Brain (organoid and tissue), 16 donors: ENCODE measurements at places on chromosomes 6 and 20.

DNA sequence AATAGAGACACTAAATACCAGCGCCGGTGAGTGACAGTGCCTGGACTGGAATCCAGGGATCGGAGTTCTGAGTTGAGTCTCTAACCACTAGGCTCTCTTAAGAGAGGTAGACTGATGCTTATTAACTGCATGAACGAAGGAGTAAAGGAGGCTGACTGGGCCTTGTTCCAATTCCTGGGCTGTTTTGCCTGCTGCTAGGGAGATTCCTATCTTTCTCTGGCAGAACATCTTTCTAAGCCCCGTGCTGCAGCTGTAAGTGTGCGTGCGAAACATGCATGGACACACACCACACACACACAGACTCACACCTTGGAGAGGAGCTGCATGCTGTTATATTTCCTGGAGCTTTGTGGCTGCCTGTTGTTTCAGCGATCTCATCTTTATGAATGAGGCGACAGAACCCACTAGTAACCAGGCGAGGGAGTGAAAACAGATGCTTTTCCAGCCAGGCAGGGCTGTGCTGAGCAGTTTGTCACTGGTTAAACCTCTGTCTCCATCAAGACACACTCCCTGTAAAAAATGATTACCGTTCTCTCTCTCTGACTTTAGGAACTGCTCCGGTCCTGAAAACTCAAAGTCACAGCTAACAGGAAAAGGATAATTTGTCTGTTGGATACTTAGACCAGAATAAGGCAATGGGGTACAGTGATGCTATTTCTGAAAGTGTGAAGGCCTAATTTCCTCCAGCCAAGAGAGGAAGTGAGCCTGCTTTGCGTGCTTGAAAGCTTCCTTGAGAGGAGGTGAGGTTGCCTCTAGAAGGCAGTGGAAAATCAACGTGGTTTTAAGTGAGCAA is 157.4 kb upstream of the ZNF217 start:
- DNase-seq = peak; percentile 77

- DNase-seq = no peak
Measured at GRCh38 chr6:137813308-137813970, 53.6 kb upstream of the TNFAIP3 start.

DNA sequence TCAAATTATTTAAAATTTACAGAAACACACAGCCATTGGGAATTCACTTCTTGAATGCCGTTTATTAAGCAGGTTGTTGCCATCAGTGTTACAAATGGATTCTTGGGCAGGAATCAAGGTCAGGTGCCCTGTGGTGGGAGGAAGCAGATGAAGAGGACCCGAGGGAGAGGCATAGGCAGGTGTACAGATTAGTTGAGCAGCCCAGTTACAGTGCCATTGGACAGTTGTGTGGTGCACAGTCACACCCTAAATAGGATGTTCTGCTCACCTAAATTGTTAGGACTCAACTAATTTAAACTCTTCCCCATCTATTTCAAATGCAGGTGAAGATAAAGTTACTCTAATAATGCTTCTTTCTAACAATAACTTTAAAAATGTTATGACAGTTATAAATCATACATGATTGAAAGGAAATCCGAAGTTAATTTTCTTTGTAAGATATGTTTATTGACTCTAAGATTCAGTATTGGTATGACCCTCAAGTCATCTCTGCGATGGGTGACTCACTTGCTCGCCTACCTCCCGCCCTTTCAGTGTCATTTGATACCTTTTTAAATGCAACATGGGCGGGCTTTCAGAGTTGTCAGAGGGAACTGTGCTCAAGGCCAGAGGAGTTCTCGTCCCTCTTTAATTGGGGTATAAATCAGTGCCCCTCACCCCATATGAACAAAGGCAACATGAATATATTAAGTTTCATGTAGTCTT is 35.1 kb downstream of the DSE start:
- peak; percentile 13 for DNase-seq

DNA sequence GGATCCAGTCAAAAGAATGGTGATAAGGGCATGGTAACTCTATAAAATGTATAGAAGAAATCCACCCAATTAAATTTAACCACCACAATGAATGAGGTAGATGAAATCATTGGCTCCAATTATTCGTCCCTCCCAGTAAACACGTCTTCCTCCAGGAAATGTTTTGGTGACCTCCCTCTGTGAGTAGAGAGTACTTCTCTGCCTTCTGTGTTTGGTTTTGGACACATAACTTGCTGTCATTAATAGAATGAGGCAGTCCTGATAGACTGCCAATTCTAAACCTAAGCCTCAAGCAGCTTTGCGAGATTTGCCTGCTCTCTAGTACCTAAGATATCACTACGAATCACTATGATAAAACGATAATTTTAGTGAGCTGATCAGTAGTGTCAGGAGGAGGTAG is 632.8 kb downstream of the HDGFL1 start:
- no peak for DNase-seq

DNA sequence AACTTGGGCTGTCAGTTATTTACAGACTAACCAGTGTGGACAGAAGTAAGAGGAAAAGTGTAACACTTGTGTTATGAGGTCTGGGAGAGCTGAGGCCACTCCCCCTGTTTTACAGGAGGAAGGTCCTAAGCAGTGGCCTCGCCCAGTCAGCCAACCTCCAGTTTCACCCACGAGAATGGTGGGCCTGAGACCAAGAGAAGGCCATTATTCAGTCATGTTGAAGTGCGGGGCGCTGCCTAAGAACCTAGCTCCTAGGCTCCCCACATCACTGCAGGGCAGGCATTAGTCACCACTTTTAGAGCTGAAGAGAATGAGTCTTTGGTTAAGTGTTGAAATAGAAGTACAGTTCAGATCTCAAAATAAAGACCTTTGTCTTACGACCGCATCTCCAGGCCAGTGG is 27.9 kb downstream of the CDYL start:
- DNase-seq = no peak

DNA sequence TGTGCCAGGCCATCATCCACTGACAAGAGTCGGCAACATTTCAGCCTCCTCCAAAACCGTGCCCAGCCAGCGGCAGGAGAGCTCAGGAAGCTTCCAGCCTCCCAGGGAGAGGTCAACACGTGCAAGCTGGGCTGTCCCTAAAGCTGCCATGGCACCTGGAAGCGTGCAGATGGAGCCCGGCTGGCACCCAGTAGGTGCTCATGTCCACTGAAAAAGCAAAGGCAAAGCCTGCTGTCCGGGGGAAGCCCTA is 14.4 kb upstream of the TLDC2 start:
- DNase-seq = no peak

- DNase-seq = no peak
Measured at GRCh38 chr20:55760586-55760985, 244.7 kb downstream of the CBLN4 start.

DNA sequence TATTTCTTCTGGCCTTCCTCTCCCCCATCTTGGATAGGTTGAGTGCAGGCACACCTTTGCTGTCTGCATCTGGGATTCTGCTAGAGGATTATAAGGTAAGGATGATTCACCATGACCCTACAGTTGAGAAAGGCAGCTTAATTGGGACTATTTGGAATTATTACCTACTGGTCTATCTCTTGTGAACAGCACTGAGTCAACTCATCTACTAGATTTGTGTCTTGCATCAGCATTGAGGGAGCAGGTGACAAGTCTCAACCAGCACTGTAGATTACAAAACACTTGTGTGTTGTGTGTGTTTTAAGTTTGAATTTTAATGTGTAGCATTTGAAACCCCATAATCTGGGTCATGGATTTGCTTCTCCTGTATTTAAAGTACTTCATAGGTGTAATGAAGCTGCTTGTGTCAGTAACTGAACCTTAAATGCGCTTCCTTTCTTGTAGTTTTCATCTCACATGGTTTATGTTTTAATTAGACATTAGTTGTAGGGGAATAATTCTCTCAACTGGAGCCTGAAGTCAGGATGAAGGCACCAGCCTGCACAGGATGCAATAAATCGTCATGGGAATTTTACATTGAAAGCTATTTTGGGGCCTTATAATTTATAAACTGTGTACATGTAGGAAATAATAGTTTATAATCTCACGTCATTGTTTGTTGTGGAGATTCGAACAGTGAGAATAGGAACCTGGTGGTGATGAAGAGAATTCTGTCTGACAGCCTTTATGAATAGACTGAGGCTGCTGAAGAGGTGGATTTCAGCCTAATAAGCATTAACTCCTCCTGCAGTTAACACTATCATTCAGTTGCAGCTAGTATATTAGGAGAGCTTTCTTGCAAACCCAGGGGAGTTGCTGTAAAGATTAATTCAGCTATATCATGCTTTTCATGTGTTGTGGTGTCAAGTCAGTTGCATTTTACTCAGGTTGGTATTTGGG is 125.1 kb downstream of the JARID2 start:
- no peak for DNase-seq

GRCh38 chr6:73393278-73393677 is 1.4 kb upstream of the DDX43 start:
- DNase-seq = no peak

DNA sequence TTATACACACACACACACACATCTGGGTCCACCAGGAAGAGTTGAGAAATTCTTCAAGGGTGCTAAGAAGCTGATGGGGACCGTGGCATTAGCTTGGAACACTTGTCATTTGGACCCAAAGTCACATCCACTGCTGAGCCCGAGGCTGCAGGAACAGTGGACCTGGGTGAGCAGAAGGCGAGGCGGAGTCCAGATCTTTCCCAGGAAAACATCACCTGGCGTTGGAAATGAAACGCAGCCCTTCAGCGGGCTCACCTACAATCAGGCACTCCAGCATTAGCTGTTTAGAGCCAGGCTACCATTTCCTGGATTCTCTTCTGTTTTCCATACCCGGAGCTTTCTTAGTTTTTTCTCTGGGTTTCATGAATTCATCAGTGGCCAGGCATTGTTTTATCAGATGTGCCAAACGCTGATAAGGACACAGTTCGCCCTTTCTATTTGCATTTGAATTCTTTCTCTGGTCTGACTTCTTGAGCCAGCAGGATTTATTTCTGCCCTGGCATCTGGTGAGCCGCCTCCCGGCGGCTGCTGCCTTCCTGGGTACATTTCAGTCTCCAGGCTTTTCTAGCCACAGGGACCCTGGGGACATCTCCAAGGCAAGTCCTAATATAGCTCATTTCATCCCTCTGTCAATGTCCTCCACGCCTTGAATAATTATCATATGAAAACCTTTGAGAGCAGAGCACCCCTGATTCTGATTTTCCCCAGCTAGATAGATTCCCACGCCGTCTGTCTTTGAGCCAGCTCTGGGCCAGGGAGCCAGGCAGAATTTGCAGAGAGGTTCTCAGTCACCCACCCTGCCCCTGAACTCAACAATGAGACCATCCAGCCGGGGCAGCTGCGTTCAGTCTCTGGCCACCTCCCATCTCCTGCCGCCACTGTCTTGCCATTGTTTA is 170.9 kb downstream of the TTLL2 start:
- DNase-seq = peak; percentile 88

DNA sequence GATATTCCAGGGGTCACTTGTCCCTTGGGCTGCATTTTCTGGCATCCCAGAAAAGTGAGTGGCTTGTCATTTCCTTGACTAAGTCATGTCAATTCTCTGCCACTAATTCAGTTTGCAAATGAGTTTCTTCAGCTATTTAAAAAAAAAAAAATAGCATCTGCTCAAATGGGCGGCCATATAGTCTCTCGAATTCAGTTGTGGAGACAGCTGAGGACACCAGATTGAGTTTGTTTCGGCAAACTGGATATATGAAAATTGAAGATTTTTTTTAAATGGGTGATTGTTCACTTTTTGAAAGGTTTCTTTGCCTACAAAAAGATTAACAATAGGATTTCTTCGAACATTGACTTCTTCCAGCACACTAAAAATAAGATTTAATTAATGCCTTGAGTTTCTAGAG is 96.3 kb upstream of the TIAM2 start:
- no peak for DNase-seq

DNA sequence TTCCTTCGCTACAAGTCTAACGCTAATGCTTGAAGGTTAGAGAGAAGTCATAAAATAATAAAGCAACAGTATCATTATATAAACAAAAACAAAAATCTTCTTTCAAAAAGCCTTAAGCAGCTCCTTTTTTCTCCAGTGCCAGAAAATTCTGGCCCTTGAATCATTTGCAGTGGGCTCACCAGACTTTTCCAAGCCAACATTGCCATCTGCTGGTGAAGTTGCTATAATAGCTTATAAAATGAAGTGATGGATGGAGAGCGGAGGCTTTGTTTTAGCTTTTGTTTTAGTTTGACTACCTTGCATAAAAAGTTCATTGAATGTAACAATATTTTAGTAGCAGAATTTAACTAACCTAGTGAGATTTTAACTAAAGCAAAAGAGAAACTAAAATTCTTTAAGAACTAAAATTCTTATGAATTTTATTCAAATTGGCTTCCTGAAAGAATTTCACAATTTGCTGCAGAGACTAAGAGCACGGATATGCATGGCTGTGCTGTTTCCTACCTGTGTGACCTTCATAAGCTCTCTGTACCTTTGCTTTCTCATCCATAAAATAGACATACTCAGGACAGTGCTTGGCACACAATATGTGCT is 44.8 kb upstream of the SLC2A12 start:
- peak; percentile 87 for DNase-seq

GRCh38 chr6:152566103-152566875 is 70.9 kb downstream of the SYNE1 start:
- DNase-seq = no peak

DNA sequence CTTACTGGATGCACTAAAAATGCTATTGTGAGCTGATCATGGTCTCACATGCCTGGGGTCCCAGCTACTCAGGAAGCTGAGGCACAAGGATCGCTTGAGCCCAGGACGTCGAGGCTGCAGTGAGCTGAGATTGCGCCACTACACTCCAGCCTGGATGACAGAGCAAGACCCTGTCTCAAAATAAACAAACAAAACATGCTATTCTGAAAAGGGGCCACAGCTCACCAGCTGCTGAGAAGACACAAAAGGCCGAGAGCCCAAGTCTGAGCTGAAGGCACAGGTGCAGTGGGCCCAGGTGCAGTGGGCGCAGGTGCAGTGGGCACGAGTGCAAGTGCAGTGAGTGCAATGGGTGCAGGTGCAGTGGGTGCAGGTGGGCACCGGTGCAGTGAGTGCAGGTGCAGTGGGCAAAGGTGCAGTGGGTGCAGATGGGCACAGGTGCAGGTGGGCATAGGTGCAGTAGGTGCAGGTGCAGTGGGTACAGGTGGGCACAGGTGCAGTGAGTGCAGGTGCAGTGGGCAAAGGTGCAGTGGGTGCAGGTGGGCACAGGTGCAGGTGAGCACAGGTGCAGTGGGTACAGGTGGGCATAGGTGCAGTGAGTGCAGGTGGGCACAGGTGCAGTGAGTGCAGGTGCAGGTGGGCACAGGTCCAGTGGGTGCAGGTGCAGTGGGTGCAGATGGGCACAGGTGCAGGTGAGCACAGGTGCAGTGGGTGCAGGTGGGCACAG is 16.0 kb downstream of the ZBTB46 start:
- no peak for DNase-seq
